ENCODE measurements at places on chromosomes 5 and 9.
A peak's percentile ranks its signal among the peaks of the same experiment; 100 is the strongest.

DNA sequence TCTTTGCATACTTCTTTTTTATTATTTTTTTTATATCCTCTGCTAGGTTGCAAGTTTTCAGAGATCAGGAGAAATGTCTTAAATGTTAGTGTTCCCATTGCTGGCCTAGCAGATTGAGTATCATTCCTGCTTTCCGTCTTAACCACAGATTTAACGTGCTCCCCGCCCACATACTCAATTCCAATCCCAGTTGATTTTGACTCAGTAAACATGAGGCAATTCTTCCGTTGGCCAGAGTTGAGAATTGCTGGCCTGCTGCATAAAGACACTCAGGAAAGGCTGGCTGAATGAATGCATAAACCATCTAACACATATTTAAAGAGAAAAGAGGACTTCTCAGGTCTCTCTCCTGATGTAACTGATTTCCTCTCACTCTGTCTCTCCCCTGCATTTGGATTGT lies 46.8 kb upstream of the PLPP6 start:
- DNase-seq: no peak

- DNase-seq: no peak
Measured at GRCh38 chr5:95734906-95735305, 3.8 kb downstream of the RHOBTB3 start.

DNA sequence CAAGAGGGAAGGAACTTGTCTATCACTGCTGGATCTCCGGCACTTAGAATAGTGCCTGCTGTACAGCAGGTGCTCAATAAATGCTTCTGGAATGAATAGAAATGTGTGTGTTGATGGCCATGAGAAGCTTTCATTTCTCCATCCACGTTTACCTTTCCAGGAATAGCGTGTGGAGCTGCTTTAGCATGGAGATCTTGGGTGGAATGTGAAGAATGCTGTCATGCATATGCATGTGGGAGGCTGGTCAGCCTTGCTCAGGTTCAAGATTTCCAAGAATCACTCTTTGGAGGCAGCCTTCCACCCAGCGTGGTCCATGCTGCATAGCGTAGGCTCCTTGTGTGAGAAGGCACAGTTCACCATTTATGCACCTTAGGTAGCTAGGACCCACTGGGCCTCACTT lies 19.2 kb downstream of the COL15A1 start:
- DNase-seq: no peak

- no peak for DNase-seq
Measured at GRCh38 chr5:1329111-1329579, 15.8 kb downstream of the CLPTM1L start.

- no peak for DNase-seq
Measured at GRCh38 chr9:15404171-15404570, 18.5 kb upstream of the SNAPC3 start.

GRCh38 chr5:138979684-138980280 lies 104.6 kb upstream of the LRRTM2 start:
- no peak for DNase-seq

GRCh38 chr5:93192087-93192486 lies 388.9 kb downstream of the NR2F1-AS1 start:
- DNase-seq: peak; percentile 71

DNA sequence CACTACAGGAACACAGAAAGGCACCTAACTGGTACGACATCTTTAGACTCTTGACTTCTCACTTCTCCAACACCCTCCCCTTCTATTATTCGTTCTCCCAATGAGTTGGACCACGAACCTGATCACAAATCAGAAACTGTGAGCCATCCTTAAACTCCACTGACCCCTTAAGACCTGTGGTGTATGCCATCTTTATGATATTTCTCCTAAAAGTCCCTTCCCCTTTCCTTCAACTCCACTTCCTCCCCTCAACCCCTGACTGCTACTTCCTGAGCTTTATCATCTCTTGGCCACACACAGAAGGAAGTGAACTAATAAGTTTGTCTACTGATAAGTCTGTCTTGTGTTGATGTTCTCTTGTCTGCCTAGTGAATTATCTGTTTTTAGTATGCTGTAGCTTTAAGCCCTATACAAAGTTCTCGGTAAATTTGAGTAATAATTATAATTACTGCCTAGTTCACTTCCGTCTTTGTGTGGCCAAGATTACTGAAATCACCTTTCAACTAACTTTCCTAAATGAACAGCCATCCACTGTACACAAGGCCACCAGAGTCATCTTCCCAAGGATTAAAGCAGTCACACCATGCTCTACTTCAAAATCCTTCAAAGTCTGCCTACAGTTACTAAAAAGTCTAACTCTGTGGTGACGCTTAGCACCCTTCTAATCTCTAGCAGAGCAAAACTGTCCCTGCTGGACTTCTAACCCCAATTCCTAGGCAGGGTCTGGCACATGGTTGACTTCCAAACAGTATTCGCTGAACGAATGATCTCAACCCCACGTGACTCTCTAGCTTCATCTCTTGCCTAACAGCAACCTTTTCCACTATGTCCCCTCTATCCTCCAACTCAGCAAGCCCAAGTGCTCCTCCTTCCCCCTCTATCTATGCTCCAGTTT lies 23.2 kb downstream of the ELOVL7 start:
- no peak for DNase-seq

DNA sequence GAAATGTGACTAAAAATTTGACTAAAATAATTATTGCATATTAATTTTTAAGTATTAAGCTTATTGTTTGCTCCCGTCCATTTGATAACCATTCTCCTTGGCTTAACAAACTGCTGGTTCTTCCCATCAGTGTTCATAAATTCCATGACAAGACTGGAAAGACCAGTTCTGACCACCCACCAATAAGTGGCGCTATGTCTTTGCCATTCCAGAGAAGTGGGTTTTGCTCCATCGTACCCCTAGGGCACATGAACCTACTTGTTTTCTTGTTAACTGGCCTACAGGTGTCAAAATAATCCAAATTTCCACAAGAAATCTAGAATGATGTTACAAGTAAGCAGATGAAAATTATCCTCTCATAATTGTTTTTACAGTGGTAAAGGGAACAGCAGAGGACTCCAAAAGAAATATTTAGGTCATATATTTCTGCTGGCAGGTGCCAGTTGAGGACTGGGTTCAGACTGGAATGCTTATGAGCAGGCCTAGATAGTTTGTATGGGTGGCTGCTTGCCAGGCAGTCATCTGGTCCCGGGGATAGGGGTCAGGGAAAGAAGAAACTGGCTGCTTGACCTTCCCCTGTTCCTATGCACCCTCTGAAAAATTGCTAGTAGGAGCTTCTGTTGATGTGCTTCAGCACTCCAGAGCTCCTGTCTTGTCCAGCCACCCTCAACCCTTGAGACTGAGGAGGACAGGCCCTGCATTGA lies 283.1 kb upstream of the ADAMTSL1 start:
- DNase-seq: no peak

DNA sequence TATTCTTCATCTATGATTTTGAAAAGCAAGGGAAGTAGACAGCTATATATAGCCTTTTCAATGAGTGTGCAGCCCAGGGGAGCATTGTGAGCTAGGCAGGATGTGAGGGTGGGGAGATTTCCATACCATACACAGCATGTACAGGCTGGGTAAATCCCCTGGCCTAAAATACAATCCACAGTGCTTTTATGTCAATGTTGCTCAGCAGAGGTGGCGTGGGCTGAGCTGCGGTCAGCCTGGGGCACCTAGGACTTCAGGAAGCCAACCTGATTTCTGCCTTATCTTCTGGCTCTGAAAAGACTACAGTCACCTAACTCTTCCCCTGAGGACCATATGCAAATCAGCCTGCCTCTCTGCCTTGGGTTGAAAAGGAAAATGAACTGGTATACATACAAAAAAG lies 6.3 kb upstream of the GARIN3 start:
- DNase-seq: no peak

- DNase-seq: no peak
Measured at GRCh38 chr9:115114546-115114945, 3.4 kb downstream of the TNC start.

GRCh38 chr5:78985725-78986223 lies 664 bp upstream of the ARSB start:
- peak; percentile 100 for DNase-seq

DNA sequence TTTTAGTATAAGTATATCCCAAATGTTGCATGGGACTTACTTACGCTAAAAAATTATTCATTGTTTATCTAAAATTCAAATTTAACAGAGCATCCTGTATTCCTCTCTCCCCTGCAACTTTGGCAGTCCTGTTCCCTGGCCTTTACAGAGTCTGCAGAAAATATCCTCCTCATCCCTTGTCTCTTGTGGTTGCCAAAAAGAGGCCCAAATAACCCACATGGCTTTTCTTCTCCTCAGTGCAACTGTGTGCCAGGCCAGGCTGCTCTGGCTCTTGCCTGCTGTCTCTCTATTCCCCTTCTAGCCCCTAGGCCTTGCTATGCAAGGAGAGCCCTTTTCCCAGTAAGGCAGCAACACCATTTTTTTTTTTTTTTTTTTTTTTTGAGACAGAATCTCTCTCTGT lies 23.0 kb downstream of the ARHGEF37 start:
- no peak for DNase-seq

DNA sequence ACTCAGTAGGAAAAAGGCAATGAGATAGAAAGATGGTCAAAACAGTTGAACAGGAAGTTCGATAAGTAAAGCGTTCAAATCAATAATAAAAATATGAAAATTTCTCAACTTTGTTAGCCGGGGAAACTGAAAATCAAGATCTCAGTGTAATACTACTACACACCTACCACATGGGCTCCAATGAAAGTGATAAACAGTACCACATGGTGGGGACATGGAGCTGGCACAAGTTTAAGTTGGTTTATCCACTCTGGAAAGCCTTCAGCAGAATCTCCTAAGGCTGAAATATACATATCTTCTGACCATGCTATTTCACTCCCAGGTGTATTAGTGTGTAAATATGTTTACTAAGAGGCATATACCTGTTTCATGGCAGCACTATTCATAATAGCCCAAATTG lies 126.8 kb downstream of the NXNL2 start:
- peak; percentile 16 for DNase-seq

GRCh38 chr9:138115506-138115905 lies 237.9 kb downstream of the CACNA1B start:
- DNase-seq: no peak

DNA sequence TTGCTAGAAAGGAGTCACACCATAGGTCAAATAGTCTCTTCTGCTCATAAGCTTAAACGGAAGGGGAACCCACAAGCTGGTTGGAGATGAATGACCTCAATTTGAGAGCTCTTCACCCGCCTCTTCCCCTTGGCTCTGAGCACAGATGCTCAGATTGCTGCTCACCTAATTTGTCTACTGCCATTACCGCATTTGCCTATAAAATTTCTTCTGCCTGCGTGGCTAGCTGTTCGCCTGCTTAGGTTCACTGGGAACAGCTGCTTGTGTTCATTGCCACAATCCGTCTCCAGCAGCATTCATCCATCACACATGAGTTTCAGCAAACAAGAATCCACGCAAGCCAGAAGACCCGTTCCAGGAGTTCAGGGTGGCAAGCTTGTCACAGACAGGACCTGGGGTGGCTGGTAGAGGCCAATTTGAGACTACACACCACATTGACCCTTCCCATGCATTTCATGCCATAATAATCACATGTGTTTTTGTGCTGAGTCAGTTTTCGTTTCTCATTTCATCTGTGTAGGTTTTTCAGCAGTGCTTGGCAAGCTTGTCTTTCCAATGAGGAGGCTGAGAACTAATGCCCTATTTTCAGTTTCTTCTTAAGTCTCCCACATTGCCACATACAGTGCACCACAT lies 50.2 kb upstream of the DNAH5 start:
- no peak for DNase-seq

GRCh38 chr5:147565524-147565923 lies 55.7 kb upstream of the DPYSL3 start:
- DNase-seq: peak; percentile 17

- no peak for DNase-seq
Measured at GRCh38 chr5:166342402-166342801, 1949.0 kb upstream of the WWC1 start.

- peak; percentile 63 for DNase-seq
Measured at GRCh38 chr5:111685969-111686368, 71.0 kb downstream of the NREP start.

- DNase-seq: no peak
Measured at GRCh38 chr9:125075997-125076396, 67.3 kb downstream of the SCAI start.

GRCh38 chr5:88847420-88847819 lies 35.6 kb downstream of the MEF2C start:
- DNase-seq: no peak

- no peak for DNase-seq
Measured at GRCh38 chr9:95491543-95492320, 25.0 kb downstream of the PTCH1 start.

DNA sequence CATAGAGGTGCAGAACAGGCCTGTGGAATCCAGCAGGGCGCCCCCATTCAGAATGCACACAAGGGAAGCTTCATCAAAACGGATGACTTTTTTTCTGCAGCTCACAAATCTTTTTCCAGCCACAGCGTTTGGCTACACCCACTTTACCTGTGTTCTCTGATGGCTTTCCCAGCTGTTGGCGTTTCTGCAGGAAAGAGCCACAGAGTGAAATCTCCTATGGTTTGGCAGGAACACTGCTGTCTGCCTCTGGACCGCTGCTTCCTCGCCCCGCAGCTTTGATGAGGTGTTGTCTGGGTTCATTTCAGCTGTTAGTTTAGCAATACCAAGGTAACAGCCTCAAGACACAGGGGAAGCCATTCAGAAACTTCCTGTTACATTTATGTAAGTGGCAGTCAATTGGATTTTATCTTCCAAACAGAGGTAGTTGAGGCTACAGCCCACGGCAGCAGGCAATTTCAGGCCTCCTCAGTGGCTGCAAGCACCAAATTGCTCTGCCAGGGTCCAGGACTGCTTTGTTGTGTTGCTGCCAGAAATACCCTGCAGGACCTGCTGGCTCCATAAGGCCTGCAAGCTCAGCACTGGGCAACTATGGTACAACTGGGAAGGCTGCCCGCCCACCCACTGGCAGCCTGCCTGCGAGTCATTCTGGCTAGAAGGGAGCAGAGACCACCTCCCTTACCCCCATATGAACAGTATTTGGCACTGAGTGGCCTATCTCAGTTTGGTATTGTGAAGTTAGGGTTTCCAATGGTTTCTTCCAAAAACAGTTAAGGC lies 96.7 kb downstream of the MVB12B start:
- no peak for DNase-seq

GRCh38 chr5:81233080-81233634 lies at the start of gene CKMT2:
Gene CKMT2, plus strand, starts transcription at chr5:81233322. Its CDS starts 17,811 bp downstream, at chr5:81251133.
- DNase-seq: peak; percentile 33
